ENCODE measurements at places on chromosomes 1 and 21. TPM values are rescaled to one million over a fixed set of nuclear protein-coding genes. Genes with fewer than 3 reads are reported as not detected.
A peak's percentile ranks its signal among the peaks of the same experiment; 100 is the strongest.

Gene ILDR2
- not detected for total RNA-seq

Gene IGSF3
- total RNA-seq, result 12.4 TPM

DNA sequence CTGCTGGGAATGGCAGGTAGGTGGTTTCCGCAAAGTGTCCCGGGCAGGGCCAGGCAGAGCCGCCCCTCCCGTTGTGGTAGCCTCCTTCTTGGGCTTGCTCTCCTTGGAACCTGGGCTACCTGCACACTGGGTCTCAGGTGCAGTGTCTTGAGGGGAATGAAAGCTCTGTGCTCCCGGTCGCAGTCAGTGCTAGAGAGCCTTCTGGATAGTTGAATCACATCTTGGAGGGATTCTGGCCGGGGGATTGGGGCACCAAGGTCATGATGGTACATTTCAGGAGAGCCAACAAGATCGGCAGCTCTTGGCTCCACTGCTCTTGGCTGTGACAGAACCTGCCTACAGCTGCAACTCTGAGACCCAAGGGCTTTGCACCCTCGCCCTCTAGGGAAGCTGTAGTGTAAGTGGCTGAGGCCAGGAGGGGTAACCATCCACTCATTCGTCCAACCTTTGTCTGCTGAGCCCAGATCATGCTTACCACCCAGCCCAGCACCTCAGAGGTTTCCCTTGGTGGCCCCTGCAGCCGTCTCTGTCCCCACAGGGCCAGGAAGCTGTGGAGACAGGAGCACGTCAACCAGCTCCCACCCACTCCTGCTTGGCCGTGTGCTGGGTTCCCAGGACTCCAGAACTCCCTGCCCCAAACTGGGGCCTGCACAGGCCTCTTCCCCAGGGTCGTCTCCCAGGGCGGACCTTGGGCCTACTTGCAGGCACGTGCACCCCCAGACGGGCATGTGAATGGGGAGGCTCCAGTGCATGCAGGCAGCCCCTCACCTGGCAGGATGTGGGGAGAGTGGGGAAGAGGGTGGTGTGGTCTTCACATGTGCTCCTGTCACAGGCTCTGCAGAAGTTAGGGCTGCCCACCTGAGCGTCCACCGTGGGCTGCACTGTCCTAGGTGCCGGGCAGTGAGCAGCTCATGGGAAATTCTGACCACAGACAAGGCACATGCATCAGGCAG lies 40.0 kb downstream of the NTPCR start:
- no peak for DNase-seq

DNA sequence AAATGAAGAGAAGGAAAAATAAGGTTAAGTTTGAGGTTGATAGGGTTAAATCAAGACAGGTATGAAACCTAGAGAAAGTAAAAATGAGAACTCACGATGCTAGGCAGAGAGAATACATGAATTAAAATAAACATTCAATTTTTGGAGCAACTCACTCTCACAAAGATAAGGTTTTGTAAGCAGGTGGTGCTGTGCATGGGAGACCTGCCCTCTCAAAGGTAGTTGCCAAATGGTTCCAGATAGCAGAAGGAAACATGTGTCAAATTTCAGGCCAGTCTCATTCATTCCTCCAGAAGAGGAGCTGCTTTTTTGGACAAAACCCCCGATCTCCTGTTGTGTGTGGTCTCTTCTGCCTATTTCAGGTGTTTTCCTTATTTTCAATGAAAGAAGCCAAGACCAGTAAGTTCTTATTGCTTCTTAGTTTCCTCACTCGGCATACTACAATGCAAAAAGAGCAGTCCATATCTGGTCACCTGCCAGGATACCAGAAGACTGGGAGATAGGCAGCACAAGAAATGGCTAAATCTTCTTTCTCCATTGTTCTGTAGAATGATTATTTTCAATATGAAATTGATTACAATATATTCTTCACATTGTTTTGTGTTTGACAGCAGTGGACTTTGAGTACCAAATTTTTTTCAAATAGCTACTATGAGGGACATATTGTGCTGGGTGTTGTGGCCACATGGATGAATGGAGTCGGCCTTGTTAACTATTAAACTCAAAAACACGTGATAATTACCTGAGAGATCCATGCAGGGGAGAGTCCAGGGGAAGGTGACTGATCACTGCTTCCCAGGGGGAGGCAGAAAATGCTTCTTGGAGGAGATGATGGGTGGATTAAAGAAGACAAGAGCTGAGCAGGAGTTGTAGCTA lies 3.6 kb downstream of the CR1L start:
- no peak for DNase-seq

DNA sequence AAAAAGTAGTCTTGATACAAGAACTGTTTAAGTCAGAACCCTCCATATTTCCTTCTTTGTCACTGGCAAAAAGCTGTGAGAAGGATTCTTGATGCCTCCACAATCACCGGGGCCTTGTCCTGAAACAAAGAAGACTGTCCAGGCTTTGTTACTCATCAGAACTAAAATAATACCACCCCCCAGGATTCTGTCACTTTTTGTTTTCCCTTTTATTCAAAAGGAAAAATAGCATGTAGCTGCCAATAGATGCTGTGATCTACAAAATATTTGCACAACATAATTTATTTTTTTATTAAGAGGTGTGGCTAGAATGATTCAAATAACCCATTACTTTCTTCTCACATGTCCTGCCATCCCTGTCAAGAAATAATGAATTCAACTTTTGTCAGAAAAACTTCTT lies 173.7 kb downstream of the LYPLAL1 start:
- no peak for DNase-seq

DNA sequence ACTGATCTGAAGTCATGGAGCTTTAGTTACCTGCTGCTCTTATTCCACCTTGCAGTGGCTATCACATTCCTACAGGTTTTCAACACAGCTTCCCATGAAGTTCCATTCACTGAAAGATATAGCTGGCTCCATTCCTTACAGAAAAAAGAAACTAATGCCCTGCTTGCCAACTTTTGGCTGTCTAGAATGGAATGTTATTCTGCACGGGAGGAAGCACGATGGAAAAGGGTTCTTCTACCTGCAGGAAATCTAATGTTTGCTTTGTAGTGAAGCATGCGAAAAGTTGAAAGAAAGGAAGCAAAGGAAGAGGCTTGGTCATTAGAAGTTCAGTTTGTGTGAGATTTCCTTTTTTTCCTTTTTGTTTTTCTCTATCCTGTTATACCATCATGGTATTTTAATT lies 32.6 kb downstream of the GIPC2 start:
- DNase-seq, result peak; percentile 85

- DNase-seq, result no peak
Observed at GRCh38 chr1:23963617-23964234, 4.1 kb downstream of the PNRC2 start.

- DNase-seq, result no peak
Observed at GRCh38 chr1:90007979-90008404, 13.1 kb downstream of the ZNF326 start.

DNA sequence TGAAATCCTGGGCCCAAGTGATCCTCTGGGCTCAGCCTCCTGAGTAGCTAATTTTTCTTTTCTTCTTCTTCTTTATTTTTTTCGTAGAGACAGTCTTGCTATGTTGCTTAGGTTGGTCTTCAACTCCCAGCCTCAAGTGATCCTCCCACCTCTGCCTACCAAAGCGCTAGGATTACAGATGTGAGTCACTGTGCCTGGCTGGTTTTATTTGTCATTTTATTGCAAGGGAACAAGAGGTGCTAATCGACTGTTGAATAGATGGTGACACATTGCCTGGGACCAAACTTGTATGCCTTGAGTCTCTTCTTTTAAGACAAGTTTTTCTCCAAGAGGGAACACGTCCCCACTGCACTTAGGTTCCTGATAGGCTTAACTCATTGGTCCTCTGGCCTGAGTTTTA lies 20.0 kb upstream of the KLHDC8A start:
- no peak for DNase-seq

- no peak for DNase-seq
Observed at GRCh38 chr1:61130338-61131000, 48.1 kb downstream of the NFIA start.

DNA sequence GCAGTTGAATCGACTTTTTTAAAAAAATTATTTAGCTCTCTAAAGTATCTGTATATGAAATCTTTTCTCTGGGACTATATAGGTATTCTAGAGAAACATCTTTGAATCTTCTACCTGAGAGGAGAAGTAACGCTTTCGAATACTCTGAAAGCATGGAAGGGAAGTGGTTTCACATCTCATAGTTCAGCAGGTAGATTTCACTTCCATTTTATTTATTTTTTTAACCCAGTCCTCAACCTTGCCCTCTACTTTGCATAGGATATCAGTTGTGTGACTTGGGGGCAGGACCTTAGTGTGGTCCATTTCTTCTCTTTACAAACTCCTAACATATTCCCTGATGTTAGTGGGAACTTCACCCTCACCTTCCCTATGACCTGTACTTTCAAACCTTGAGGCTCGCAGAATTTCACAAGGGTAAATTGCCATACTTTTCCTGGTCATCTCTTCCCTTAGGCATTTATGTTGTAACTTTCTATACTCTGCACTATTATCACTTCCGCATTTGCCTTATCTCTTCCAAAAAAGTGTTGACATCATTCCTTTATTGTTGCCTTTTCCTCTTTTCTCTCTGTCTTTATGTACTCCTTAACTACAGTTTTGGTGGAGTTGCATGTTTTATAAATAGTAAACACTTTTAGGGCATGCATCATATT lies 1208.5 kb upstream of the ADGRL4 start:
- DNase-seq, result no peak

DNA sequence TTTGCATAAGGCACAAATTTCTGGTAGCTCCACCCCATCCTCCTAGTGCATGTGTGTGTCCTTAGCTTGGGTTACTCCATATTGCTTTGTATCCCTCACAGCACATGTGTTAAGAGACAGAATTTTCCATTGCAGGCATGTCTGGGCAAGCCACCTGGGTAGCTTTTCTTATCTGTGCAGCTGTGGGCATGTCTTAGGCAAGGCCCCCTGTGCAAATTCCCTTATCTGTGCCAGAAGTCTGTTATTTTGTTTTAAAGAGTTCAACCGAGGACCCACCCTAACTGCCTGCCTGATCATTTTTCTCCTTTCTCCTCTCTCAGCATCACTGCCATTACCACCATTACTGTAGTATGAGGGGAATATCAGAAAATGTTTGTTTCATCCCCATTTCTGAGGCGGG lies 131.9 kb downstream of the CYYR1 start:
- no peak for DNase-seq

DNA sequence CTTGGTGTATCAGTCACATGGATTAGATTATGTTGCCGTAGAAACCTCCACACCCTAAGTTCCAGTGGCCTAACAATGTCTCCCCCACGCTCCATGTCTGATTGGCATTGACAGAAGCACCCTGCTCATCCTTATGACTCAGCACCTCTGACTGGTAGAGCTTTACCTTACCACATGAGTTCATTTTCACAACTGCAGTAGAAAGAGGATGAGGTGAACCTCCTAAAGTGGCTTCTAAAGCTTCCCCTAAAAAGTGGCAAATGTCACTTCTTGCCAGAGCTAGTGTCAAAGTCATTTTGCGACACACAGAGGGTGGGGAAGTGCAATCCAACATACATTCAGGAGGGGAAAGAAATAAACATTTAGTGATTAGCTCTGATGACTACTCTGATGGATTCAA lies 30.6 kb upstream of the LYPD8 start:
- DNase-seq, result no peak

- no peak for DNase-seq
Observed at GRCh38 chr1:30198795-30199403, 524.5 kb downstream of the MATN1 start.

- DNase-seq, result no peak
Observed at GRCh38 chr1:181249186-181249585, 160.7 kb downstream of the IER5 start.

DNA sequence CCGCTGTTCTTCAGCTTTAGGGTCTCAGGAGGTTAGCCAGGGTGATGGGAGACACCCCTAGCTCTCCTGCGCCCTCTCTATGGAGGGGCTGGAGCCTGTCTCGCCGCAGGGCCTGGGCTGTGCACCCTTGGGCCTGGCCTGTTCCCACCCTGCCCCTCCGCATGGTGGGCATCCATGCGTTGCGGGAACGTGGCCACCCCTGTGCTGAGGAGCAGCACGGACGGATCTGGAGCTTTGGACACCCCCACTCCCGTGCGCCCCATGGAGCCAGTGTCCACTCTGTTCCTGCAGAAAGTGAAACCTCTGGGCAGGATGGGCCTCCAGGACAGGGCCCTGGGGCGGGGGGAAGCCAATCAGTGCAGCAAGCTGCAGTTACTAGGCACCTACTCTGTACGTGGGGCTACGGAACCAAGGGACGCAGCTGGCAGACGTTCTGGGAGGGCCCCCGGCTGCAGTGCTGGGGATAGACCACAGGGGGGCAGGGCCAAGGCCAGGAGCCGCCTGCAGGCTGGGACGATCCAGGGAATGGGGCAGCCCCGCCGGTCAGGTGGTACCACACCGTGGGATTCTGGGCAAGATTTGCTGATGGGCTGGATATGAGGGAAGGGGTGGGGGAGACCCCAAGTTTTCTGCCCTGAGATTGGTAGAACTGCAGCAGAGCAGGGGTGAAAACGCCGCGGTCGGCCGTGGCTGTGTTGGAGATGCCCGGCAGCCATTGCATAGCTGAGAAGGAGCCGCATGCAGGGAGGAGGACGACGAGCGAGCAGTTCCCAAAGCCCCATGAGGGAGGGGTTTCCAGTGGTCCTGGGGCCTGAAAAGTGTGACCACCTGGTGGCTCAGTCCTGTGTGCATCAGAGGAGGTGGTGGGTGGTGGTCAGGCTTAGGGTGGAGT lies 43.3 kb downstream of the TP73 start:
- DNase-seq, result peak; percentile 50

DNA sequence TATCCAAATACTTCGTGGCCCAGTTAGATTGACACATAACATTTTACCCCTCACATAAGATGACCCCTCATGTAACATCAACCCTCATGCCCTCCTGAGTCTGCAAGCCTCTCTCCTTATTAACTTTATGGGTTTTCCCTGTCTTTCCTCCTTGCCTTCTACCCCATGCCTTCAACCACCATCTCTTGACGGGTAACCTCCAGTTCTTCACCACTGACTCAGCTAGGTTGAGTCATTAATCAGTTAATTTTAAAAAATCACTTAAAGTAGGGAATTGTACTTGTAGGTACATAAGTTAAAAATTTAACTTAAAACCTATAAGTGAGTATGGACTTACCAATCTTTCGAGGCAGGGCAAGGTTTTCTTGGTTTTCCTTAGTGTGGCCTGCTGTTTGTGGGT lies 330.7 kb downstream of the CAMTA1 start:
- no peak for DNase-seq

- DNase-seq, result peak; percentile 70
Observed at GRCh38 chr1:46547481-46548383, 3.7 kb downstream of the KNCN start.

All from lung microvascular endothelial cell (primary cell).